Left ventricle myocardium inferior (tissue), 1 donor: ENCODE measurements at places on chromosomes 5 and 9. TPM values are rescaled to one million over a fixed set of nuclear protein-coding genes. Genes with fewer than 3 reads are reported as not detected.
A peak's percentile ranks its signal among the peaks of the same experiment; 100 is the strongest.

The CDC25C gene
- not detected for total RNA-seq

The SCAI gene
- 2.7 TPM for total RNA-seq

The ATP6V1G1 gene
- total RNA-seq: 81.1 TPM

DNA sequence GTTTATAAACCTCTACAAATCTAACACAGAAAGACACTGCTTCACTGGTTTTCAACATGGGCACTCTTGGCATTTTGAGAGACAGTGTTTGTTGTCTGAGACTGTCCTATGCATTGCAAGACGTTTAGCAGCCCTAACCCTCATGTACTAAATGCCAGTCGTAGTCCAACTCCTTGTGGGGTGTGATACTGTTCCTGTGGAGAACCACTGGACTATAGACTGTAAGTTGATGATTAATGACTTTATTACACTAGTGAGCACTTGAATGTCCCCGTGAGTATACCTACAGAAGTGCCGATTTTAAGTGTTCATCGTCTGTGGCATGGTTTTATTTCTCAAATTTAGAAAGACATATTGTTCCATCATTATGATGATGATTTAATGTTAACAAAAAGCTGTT lies 46.2 kb downstream of the RECK start:
- DNase-seq: no peak

DNA sequence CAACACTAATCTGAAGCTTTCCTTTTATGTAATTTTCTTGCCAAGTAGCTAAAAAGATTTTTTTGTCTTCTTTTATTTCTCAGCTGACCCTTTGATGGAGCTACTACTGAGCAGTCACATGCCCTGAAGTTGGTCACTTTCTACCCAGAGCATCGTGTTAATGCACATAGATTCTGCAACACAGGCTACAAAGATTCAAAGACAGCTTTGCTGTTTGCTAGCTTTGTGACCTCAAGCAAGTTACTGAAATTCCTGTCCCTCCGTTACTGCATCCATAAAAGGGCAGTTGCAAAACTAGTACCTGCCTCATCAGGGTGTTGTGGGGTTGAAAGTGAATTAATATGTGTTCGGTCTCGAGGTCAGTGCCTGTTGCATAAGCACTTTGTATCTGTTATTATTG lies 179.9 kb downstream of the GAS1 start:
- DNase-seq: no peak

GRCh38 chr9:16126042-16126441 lies 573.2 kb downstream of the CCDC171 start:
- DNase-seq: no peak

DNA sequence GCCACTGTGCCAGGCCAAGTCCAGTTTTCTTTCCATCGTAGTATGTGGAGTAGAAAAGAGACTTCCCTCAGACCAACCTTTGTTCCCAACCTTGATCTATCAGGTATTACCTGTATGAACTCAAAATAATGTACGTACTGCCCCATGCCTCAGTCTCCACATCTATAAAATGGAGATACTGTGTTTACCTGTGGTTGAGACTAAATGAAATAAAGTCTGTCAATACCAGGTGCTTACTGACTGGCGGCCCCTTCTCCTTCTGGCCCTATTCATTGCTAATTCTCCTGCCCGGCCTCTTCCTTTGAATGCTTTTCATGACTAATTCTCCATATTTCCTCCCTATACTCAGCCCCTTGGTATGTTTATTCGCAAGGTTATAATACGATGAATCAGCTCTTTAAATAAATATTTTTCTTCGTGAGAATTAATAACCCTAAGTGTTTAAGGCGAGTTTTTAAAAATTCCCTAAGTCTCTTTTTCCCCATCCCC lies 89.6 kb upstream of the BASP1 start:
- no peak for DNase-seq

- DNase-seq: no peak
These were observed 203.1 kb upstream of the EFNA5 start for GRCh38 chr5:107873877-107874276.

DNA sequence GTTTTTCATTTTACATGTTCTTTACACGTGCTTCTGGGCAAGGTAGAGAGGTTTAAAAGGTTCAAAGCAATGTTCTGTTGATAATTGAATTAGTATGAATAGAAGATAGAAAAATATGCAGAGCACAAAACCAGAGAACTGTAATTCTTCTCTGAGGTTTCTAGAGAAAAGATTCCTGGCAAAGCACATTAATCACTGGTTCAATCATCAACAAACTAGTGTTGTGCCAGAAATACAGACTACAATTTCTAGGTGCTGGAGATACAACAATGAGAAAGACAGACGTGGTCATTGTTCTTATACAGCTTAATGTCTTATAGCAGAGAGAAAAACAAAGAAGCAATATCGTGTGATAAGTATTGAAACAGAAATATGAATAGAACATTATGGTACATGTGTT lies 25.5 kb downstream of the MEGF9 start:
- DNase-seq: no peak

- peak; percentile 78 for DNase-seq
These were observed 16.1 kb downstream of the GBGT1 start for GRCh38 chr9:133147412-133148198.

GRCh38 chr9:130137641-130138081 lies 34.5 kb upstream of the NCS1 start:
- DNase-seq: no peak

DNA sequence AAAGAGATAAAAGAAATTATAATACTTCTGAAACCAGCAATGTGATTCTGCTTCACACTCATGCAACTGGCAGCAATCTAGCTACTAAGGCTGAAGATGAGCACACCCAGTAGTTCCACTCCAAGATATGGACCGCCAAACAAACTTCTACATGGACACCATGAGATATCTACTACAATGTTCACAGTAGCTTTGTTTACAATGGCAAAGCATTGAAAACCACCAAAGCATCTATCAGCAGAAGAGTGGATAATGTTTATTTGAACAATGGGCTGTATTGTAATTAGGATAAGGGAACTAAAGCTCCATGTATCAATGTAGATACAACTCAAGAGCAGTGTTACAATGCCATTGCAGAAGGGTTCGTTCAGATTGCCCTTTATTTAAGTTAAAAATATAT lies 91.2 kb upstream of the ERBIN start:
- DNase-seq: no peak

The N4BP3 gene
- total RNA-seq: 1.8 TPM

GRCh38 chr9:134698587-134699342 lies 57.2 kb downstream of the COL5A1 start:
- DNase-seq: peak; percentile 67

The TRIM14 gene
- 4.1 TPM for total RNA-seq

The GGTA1 gene
- total RNA-seq: 34.1 TPM

- no peak for DNase-seq
These were observed 25.2 kb upstream of the ENTREP1 start for GRCh38 chr9:69299826-69300225.

The SH2D3C gene
- 18.2 TPM for total RNA-seq

DNA sequence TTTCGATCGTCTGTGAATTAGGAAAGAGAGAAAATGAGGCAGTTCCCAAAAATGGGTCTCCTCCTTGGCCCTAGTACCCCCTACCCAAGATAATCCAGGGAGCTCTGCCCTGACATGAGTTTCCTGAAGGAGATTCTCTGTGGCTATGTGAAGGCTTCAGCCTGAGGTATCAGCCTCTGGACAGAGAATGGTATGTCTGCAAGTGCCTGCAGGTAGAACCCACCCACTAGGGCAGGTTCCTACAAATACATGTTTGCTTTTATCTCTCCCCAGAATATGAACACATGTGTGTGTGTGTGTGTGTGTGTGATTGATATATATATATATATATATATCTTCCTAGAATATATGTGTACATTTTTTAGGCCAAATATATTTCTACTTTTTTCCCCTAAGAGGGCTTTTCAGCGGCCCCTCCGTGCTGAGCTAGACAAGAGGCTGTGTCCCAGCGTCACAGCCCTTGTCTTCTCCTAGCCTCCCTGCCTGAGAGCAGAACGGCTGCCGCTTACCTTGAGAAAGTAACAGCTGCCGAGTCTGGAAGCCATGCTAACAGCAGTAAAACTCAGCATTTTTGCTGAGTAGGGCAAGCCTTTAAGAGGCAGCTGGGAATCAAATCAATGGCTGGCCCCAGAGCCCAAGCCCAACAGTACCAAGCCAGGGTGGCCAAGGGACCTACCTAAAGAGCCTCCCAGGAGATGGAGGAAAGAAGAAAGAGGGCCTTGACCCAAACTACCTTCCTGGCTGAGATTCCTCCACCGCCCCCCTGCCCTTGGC lies 2.1 kb downstream of the BRINP1 start:
- no peak for DNase-seq

The CTXN3 gene
- not detected for total RNA-seq

The ENHO gene
- not detected for total RNA-seq

DNA sequence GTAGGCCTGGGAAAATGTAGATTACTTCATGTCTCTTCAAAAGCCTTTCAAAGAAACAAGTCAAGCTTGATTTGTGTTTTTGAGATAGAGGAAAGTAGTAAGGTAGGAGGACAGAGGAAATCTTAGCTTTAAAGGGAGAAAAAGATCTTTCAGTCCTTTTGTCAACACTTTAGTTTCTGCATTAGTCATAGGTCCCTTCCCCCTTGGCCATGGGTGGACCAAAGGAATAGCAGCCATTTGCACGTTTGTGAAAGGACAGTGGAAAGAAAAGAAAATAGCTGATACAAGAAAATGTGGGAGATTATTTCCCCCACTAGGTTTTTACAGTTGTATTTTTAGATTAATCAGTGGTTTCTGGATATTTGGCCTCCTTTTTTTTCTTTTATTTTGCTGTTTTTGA lies 121.9 kb upstream of the GRHPR start:
- DNase-seq: no peak

The PCDHA10 gene
- 0.05 TPM for total RNA-seq

The TDRD7 gene
- 7.9 TPM for total RNA-seq

- DNase-seq: peak; percentile 90
These were observed 18.2 kb upstream of the WDR38 start for GRCh38 chr9:124835026-124835557.

- no peak for DNase-seq
These were observed 2.4 kb upstream of the SMC2 start for GRCh38 chr9:104091708-104092107.

DNA sequence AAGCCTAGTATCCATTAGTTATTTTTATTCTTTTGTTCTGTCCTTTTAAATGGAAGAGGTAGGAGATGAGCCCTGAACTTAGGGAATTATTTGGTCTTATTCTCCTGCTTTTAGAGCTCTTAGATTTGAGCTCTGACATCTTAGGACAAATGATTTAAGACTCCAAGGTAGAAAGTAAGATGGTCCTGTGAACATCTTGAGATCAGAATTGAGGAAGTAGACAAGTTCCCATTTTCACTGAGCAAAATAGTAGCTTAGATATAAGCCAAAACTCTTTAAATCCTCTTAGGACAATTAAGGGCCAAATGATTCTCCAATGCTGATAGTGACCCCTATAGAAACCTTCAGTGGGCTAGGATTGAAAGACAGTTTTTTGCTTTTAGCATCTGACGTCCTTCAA lies 53.0 kb upstream of the RUSC2 start:
- DNase-seq: no peak
